ENCODE measurements at places on chromosomes 1 and 21.

DNA sequence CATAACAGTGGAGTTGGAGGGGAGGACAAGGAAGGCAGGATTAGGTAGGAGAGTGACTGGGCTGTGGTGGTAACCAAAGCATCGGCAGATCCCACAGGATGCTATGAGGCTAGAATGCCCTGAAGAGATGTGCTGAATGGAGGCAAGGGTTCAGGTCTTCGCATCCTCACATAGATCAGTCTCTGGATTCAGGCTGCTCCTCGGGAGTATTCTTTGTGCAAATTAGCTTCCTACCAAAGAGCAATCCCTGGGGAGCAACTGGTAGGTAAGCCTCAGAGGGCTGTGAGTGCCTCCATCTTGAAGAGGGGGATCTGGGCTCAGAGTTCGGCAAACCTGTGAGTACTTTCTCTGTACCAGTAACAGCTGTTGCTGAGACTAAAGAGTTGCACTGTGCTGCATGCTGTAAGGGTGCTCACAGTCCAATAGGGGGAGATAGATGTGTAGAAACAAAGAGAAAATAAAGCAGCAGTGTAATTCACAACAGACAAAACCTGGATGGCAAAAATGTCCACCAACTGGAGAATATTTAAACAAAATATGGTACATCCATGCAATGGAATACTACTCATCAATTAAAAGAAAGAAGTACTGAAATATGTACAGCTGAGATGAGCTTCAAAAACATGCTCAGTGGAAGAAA, 322.4 kb upstream of the DEPDC1 start:
- H3K4me1 ChIP-seq = no peaks in the 10 kb centered on the region
- no peaks in the 10 kb centered on the region for H3K36me3 ChIP-seq
- no peak overlapping the region for H3K4me3 ChIP-seq
- no peak for DNase-seq

- H3K4me3 ChIP-seq = no peak overlapping the region
- no peak overlapping the region for H3K27ac ChIP-seq
- H3K27me3 ChIP-seq = no peaks in the 10 kb centered on the region
- DNase-seq = no peak
- peaks cover 10% of the 10 kb centered on the region for H3K4me1 ChIP-seq
These were observed 10.8 kb downstream of the AADACL4 start for GRCh38 chr1:12654657-12655056.

GRCh38 chr1:28139025-28139712, 37.3 kb downstream of the PTAFR start:
- no peaks in the 10 kb centered on the region for H3K27me3 ChIP-seq
- no peaks in the 10 kb centered on the region for H3K36me3 ChIP-seq
- H3K4me1 ChIP-seq = no peaks in the 10 kb centered on the region
- DNase-seq = no peak

DNA sequence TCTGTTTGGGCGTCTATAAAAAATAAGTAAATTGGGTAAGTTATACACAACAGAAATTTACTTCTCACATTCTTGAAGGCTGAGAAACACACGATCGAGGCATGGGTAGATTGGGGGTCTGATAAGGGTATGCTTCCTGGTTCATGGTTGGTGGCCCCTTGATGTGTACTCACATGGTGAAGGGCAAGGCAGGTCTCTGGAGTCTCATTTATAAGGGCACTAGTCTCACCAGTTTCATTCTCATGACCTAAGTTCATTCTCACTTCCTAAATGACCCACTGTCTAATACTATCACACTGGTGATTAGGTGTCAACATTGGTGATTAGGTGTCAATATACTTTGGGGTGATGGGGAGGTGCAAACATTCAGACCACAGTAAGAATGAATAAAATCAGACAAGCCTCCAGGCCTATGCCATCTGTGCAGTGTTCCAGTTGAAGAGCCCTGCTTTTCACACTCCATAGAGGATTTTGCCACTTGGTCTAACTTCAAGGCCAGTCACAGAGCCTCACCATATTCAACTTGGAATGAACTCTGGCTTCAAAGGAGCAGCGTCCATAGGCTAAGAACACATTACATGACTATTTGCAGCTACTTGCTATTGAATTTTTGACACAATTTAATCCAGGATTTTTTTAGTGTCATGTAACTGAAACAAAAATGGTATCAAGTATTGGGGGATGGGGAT, 2.5 kb upstream of the GBP4 start:
- DNase-seq = no peak
- no peak overlapping the region for H3K4me3 ChIP-seq
- H3K36me3 ChIP-seq = no peaks in the 10 kb centered on the region
- H3K27ac ChIP-seq = no peak overlapping the region
- no peaks in the 10 kb centered on the region for H3K27me3 ChIP-seq
- peaks cover 14% of the 10 kb centered on the region for H3K4me1 ChIP-seq

- no peaks in the 10 kb centered on the region for H3K36me3 ChIP-seq
- no peak for DNase-seq
- peaks cover 67% of the 10 kb centered on the region for H3K4me1 ChIP-seq
These were observed 61.7 kb downstream of the XCL2 start for GRCh38 chr1:168482106-168482505.

DNA sequence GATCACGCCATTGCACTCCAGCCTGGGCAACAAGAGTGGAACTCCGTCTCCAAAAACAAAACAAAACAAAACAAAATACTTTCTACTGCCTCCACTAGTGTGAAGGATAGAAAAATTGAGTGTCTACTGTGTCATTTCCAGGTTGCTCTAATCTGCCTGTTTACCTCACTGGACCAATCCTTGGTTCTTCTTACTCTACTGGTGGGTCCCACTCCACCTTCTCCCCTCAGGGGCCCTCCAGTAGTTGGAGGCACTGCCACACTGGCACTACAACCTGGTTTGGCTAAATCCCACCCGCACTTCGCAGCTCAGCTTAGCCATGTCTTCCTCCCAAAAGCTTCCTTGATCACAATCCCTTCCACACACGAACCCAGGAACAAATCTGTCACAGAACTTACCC, 2.7 kb downstream of the TAF5L start:
- H3K27me3 ChIP-seq = no peaks in the 10 kb centered on the region
- no peaks in the 10 kb centered on the region for H3K4me1 ChIP-seq
- H3K4me3 ChIP-seq = no peak overlapping the region
- no peak overlapping the region for H3K27ac ChIP-seq
- H3K36me3 ChIP-seq = no peaks in the 10 kb centered on the region
- no peak for DNase-seq

DNA sequence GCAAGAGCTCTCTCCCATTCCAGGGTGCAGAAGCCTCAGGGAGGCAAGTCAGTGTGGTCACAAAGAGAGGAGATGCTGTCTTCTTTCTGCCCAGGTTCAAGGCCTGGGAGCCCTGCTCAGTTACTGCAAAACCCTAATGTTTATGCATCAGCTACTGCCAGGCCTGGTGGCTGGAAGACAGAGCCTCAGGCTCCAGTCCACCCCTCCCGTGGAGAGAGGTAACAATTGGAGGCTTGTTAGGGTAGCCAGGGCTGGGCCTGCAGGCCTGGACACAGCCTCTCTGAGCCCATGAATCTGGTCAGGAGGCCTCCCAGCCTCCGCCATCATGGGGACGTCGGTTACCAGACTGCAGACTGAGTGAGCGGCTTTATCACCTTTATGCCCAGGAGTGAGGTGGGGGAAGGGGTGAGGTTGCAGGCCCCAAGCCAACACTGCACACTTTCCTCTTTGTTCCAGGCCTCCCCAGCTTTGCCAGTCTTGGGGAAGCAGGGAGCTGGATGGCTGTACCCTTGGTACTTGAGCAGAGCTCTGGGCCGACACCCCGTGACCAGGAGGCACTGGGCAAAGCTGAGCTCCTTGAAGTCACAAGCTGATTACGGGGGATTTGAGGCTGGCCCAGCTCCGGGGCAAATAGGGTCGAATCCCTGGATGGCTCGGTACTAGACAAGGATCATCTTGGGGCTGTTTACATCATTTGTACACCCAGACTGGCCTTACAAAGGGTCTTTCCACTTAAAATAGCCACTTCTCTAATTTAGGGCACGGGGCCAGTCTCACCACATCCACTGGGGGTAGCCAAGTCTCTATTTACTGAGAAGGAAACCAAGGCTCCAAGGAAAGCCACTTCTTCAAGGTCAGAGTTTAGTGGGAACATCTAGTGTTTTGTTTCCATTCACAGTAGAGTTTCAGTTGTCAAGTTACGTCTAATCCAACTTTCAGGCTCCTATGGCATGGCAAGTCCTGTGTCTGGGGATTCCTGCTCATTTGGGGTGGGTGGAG, 5.2 kb downstream of the SLC2A1 start:
- no peak overlapping the region for H3K27ac ChIP-seq
- no peaks in the 10 kb centered on the region for H3K27me3 ChIP-seq
- DNase-seq = no peak
- no peaks in the 10 kb centered on the region for H3K4me1 ChIP-seq

DNA sequence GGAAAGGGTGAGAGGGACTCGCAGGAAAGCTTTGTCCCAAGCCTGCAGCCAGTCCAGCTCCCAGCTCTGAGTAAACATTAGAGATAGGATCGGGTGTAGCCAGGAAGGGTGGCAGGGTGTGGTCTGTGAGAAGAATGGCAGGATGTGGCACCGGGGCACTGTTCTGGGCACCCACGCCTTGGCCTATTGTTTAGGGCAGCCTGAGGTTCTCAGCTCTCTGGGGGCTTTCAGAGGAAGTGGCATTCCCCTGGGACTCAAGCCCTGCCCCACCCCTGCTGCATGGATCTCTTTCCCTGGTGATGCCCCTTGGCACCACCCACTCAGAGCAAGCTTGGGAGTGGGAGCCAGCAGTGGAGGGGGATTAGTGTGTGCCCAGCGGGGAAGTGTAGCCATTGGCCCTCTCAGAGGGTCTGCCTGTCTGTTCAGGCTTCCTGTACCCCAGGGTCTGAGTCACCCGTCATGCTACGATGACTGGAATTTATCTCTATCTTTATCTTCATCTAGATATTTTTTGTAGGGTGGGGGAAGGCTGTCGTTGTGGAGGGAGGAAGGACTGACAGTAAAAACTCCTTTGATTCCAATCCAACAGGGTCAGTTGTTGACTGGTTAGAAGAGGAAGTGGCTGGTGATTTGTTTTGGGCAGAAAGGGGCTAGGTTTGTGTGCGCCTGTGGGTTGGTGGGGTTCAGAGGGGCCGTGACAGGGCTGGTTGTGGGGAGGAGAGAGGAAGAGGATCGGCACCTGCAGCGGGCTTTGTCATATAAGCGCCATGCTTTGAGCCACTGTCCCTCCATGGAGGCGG, 31.6 kb downstream of the SOX13 start:
- no peaks in the 10 kb centered on the region for H3K27me3 ChIP-seq
- peak overlapping the region; percentile 64 for H3K27ac ChIP-seq
- H3K36me3 ChIP-seq = no peaks in the 10 kb centered on the region
- H3K4me1 ChIP-seq = no peaks in the 10 kb centered on the region

DNA sequence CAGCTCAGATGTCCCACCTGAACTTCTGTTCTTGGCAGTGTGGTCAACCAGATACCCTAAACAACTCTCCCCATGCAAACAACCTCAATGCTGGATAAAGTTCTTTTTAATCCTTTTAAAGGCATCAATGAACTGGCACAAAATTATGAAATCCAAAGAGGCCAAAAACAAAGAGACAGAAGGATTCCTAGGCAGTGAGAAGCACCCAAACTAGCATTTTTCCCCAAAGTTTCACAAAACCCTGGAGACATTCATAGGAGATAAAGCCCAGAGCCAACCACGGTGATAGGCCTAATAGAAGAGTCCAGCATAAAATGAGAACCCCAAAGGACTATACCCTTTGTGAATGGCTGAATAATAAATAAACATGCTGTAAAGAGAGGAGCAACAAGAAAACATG, 50.7 kb downstream of the MATN1 start:
- H3K27me3 ChIP-seq = no peaks in the 10 kb centered on the region
- no peaks in the 10 kb centered on the region for H3K36me3 ChIP-seq
- no peak overlapping the region for H3K27ac ChIP-seq
- peaks cover 4% of the 10 kb centered on the region for H3K4me1 ChIP-seq

DNA sequence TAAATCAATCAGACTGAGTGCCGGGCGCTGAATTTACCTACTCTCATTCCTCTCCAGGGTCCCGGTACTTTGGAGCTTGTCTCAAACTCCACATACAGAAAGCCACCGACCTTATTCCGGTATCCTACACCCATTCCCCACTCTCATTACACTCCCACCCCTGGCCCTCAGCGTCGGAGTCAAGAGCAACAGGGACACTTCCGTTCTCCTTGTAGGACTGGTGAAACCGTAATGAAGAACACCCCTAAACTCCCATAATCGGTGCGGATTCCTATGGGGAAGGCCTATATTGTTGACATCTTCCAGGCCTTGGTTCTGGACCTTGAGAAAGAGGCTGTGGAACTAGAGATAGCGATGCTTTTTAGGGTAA, 798 bp downstream of the ZBED6 start:
- H3K36me3 ChIP-seq = no peaks in the 10 kb centered on the region
- peak overlapping the region; percentile 86 for H3K4me3 ChIP-seq
- DNase-seq = no peak
- H3K4me1 ChIP-seq = peaks cover 51% of the 10 kb centered on the region
- H3K27me3 ChIP-seq = no peaks in the 10 kb centered on the region
